Type B pancreatic cell (in vitro differentiated cells): ENCODE measurements at places on chromosomes 6 and 20. TPM values are rescaled to one million over a fixed set of nuclear protein-coding genes. Genes with fewer than 3 reads are reported as not detected.
A peak's percentile ranks its signal among the peaks of the same experiment; 100 is the strongest.

TRAPPC3L gene
- total RNA-seq: 0.27 and 0.31 TPM in 2 replicates

METTL24 gene
- total RNA-seq: 2.0 and 10.0 TPM in 2 replicates

TCFL5 gene
- 6.1 and 11.8 TPM in 2 replicates for total RNA-seq

GRCh38 chr20:31475472-31476293 is 595 bp downstream of the REM1 start:
- no peaks in the 10 kb centered on the region for H3K4me1 ChIP-seq
- DNase-seq: no peak
- no peak overlapping the region for H3K4me3 ChIP-seq

HCRTR2 gene
- 0.27 TPM in 1 of 2 replicates, not detected in the other for total RNA-seq

GRCh38 chr6:4434655-4435054 is 299.3 kb upstream of the ECI2 start:
- no peaks in the 10 kb centered on the region for H3K27me3 ChIP-seq
- H3K36me3 ChIP-seq: no peaks in the 10 kb centered on the region
- H3K27ac ChIP-seq: no peak overlapping the region
- no peak overlapping the region for H3K4me3 ChIP-seq
- peaks cover 7% of the 10 kb centered on the region for H3K4me1 ChIP-seq
- no peak for DNase-seq

GABRR2 gene
- 0.92 TPM in 1 of 2 replicates, not detected in the other for total RNA-seq

- H3K36me3 ChIP-seq: no peaks in the 10 kb centered on the region
- no peak for DNase-seq
- H3K27ac ChIP-seq: no peak overlapping the region
- no peak overlapping the region for H3K4me3 ChIP-seq
- H3K4me1 ChIP-seq: no peaks in the 10 kb centered on the region
Measured at GRCh38 chr6:64104051-64104450, 468.4 kb downstream of the PHF3 start.

DNA sequence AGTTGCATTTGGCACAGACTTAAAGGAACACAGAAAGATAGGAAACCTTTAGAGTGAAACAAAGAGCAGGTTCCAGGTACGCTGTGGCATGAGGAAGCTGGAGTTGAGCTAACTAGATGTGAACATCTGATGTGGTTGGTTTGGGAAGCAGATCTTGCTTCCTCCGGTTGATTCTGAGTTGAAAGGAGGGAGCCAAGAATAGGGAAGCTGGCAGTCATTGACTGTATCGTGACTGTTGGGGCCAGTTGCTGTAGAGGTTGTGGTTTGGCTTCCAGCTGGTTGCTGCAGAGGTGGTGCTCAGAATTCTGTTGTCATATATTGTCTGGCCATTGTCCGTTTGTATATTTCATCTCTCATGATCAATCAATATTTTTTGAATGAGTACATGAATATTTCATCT is 325.9 kb downstream of the PLCB1 start:
- H3K27me3 ChIP-seq: no peaks in the 10 kb centered on the region
- no peaks in the 10 kb centered on the region for H3K4me1 ChIP-seq
- H3K27ac ChIP-seq: no peak overlapping the region
- H3K36me3 ChIP-seq: no peaks in the 10 kb centered on the region
- DNase-seq: no peak

DNA sequence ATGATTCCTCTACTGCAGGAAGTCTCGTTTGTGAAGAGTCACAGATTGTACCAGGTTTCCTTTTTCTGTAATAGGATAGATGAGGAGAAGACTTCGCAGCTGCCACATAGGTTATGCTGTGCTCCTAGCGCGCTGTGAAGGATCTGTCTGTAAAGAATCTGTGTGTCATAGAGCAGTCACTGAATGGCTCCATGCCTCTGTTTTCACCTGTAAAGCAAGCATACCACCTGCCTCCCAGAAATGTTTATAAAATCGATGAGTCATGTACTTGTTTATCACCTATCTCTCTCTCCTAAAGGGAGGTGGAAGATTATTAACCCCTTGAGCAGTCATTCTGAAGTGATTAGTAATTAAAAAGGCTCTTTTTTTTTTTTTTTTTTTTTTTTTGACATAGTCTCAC is 86.6 kb downstream of the TFAP2B start:
- no peaks in the 10 kb centered on the region for H3K27me3 ChIP-seq
- no peaks in the 10 kb centered on the region for H3K36me3 ChIP-seq
- peak overlapping the region; percentile 64 for H3K27ac ChIP-seq
- no peaks in the 10 kb centered on the region for H3K4me1 ChIP-seq

DNA sequence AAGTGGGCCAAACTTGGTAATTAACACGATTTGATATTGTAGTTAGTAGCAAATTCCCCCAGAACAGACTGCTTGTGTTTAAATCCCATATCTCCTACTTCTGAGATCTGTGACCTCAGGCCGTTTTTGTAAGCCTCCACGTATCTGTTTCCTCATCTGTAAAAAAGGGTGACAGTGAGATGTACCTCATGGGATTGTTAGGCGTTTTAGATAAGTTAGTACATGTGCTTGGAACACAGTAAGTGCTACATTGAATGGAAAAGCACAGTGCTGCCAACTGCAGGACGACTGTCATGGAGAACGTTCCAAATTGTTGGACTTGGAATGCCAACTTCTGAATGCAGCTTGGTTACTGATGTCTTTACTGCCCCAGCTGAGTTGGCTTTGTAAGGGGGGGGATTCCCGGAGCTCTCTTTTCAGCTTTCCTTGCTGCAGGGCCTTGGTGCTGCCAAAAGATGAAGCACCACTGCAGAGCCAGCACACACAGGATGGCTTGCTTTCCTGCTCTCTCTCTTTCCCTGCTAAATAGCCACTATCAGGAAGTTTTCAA is 108.6 kb downstream of the OPN5 start:
- H3K4me1 ChIP-seq: no peaks in the 10 kb centered on the region
- no peak overlapping the region for H3K27ac ChIP-seq
- no peaks in the 10 kb centered on the region for H3K27me3 ChIP-seq
- H3K36me3 ChIP-seq: no peaks in the 10 kb centered on the region

- H3K27ac ChIP-seq: no peak overlapping the region
- H3K27me3 ChIP-seq: no peaks in the 10 kb centered on the region
- H3K36me3 ChIP-seq: peaks cover 3% of the 10 kb centered on the region
- H3K4me3 ChIP-seq: no peak overlapping the region
- no peak for DNase-seq
- H3K4me1 ChIP-seq: no peaks in the 10 kb centered on the region
Measured at GRCh38 chr6:135002974-135003703, 51.5 kb downstream of the HBS1L start.

HSPA1A gene
- 45.7 and 54.7 TPM in 2 replicates for total RNA-seq

DNA sequence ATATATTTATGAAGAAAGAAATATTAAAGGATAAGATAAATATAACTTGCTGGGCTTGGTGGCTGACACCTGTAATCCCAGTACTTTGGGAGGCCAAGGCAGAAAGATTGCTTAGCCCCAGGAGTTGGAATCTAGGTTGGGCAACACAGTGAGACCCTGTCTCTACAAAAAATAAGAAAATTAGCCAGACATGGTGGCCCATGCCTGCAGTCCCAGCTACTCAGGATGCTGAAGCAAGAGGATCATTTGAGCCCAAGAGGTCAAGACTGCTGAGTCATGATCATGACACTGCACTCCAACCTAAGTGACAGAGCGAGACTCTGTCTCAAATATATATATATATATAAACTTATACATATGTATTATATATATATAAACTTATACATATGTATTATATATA is 164.0 kb downstream of the MRPL14 start:
- no peak for DNase-seq
- H3K27ac ChIP-seq: no peak overlapping the region
- no peaks in the 10 kb centered on the region for H3K27me3 ChIP-seq
- H3K4me3 ChIP-seq: no peak overlapping the region

DNA sequence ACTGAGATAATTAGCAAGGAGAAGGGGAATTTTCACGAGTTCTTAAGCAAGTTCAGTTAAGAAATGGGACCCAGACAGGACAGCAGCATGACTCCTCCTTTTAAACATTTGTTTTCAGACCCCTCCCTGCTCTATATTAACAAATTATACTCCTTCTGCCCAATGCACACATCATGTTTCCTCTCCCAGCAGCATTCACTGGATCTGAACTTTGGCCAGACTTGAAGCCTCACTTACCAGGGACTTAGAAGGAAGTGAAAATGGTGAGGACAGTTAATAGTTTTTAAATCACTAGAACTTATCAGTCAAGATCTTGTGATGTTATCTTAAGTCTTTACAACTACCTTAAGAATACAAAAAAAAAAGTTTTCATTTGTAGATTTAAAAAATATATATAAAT is 1174.7 kb upstream of the MAP3K7 start:
- H3K4me3 ChIP-seq: no peak overlapping the region
- H3K4me1 ChIP-seq: no peaks in the 10 kb centered on the region
- H3K36me3 ChIP-seq: no peaks in the 10 kb centered on the region
- H3K27me3 ChIP-seq: peaks cover 3% of the 10 kb centered on the region
- no peak for DNase-seq
- H3K27ac ChIP-seq: no peak overlapping the region

GPR63 gene
- total RNA-seq: 4.0 and 4.2 TPM in 2 replicates

DNA sequence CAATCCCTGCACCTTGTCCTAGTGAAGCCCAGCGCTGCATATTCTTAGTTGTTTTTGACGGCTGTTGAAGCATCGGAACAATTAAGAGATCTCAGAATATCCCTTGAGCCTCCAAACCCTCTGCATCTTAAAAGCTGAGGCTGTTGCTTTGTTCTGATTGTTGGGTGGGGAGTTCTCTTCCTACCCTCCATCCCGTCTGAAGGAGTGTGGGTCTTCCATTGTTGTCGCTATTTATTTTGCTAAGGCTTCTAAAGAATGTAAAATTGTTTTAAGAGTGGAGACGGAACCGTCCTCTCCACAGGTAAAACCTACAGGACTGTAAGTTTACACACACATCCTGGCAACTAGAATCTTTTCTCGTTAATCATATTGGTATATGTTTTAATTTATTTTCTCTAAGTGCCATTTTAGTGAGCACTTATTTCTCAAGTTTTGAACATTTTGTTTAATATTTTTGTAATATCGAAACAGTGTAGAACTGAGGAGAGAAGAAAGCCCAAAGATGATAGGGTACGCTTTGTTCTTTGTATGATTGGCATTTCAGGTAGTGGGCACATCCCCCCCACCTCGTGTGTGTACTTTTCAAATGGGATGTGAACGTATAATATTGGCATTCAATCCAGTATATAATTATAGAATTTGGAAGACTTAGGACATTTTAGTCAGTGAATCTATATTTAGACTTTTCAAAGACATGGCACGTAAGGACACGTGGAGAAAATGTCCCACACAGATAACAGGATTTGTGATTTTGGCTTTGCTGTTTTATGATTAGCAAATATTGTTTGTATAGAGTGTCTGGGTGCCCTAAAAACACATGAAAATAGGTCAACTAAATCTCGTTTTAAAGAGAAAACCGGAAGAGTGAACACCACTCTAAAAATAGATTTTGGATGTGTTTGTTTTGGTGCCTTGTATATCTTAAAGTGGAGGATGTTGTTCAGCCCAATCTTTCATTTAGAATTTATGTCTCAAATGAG is 1.3 kb downstream of the RNF146 start:
- H3K27ac ChIP-seq: peak overlapping the region; percentile 98
- peaks cover 24% of the 10 kb centered on the region for H3K4me1 ChIP-seq
- H3K4me3 ChIP-seq: peak overlapping the region; percentile 98
- no peak for DNase-seq

DNA sequence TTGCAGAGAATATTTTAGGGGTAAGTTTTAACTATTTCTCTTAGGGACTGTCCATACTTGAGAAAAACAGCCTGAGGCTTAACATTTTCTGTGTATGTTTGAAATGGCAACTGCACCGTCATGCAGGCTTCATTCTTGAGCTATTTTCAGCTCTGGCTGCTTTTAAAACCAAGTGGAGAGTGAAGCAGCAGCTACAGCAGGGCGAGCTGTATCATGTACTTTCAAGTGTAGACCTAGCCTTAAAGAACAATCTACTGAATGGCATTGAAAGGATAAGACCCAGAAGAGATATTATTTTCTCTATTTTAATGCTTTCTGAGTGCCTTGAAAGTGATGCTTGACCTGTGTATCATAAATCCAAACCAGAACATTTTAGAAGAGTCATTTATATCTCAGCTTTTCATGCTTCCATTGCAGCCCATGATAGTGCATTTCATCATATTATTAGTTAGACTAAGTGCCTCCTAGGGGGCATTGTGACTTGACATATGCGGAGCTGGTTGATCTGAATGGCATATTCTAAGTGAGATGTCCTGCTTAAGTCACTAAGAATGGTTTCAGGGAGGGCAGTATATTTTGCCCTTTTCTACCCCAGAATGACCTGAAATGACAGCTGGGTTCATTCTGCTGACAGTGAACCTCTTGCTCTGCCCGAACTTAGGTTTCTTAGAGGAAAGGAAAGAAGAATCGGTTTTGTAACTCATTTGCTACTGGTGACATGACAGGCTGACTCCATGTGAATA is 85.3 kb downstream of the NKAIN2 start:
- no peak for DNase-seq
- H3K4me1 ChIP-seq: no peaks in the 10 kb centered on the region
- H3K36me3 ChIP-seq: no peaks in the 10 kb centered on the region
- H3K4me3 ChIP-seq: no peak overlapping the region
